ENCODE measurements at places on chromosomes 1 and 21.

DNA sequence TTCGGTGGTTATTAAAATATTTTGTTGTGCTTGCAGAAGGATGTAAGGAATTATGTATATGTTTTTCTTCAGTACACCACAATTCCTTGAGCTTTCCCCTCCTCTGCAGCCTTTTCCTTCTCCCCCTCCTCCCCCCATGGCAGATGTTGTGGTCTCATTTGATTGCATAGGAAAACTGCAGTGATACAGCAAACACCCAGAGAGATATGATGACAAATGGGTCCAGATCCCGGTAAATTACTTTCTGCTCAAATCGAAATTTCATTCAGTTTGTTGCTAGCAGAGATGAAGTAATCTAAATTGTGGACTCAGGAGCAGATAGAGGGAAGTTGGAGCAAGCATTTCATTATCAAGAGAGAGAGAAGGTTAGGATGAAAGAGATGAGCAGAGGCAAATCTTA lies 9.9 kb downstream of the LMO4 start:
- no peak for DNase-seq

- DNase-seq, result no peak
Observed at GRCh38 chr1:155645034-155645598, 35.1 kb downstream of the MSTO1 start.

DNA sequence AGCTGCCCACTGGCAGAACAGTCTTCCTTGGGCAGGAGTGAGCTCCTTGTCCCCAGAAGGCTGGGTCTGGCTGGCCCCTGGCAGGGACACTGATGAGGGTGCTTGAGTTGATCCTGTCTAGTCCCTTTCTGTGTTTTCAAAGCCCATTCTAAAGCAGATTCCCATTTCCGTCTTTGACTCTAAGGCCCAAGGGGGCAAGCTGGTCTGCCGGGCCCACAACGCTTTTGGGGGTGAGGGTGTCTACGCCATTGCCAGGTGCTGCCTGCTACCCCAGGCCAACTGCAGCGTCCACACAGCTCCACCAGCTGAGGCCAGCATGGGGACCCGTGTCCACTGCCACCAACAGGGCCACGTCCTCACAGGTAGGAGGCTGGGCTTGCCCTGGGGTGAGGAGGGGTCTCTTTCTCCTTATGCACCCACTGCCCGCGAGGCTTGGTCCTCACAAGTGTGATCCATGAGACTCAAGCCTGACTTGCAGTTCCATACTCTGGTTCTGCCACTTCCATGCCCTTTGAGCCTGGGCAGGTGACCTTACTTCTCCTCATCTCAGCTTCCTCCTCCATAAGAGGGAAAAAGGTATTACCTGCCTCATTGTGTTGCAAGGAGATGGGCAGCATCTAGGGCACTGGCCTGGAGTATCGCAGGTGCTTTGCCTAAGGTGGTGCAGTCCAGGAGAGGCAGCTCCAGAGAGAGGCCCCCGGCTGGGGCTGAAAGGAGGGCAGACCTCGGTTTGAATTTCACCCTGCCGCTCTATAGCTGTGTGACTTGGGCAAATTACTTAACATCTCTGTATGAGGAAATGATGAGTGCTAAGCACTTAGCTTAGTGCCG lies 20.2 kb downstream of the PCSK9 start:
- DNase-seq, result no peak

DNA sequence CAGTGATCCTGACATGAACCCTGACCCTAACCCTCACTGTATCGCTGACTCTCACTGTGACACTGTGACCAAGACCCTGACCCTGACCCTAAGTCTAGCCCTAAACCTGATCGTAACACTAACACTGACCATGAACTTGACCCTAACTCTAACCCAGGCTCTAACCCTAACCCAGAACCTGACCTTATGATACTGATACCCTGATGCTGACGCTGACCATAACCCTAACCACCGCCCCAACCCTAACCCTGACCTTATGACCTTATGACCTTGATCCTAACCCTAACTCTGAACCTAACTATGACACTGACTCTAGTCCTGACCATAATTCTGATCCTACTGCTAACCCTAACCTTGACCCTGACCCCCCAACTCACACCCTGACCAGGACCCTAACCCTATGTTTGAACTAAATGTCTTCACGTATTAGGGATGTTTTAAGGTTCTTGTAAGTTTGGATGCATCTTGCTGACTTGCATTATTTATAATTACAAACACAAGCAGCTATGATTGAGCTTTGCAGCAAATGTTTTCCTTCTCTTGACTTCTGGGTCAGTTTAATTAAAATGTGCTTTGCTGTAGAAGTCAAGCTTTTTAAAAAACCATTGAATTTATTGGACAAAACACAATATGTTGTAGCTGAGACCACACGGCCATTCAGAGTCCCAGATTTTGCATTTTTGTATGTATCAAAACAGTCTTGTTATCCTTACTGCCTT lies 23.9 kb upstream of the PRSS38 start:
- DNase-seq, result no peak

- DNase-seq, result no peak
Observed at GRCh38 chr1:25135909-25136308, 96.4 kb downstream of the SYF2 start.

All from H7 (cell line).